ENCODE measurements at places on chromosomes 1 and 21.

DNA sequence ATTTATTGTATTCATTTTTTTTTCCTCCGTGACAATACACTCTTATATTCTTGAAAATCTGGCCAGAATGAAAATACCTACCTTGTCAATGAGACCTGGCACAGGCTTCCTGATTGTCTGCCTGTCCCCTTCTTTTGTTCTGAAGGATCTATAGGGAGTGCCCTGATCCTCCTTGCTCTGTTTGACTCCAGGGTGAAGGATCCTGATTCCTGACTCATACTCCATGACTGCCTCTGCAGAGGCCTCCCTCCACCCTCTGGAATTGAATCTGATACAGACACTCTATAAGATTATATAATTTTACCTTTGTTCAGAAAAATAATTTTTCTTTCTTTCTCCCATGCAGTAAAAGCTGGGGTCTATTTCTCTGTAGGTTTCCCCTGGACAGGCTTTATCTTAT is 116.2 kb downstream of the HMCN1 start:
- no peaks in the 10 kb centered on the region for H3K27me3 ChIP-seq
- H3K36me3 ChIP-seq, result no peaks in the 10 kb centered on the region
- H3K4me1 ChIP-seq, result no peaks in the 10 kb centered on the region

- H3K4me3 ChIP-seq, result no peak overlapping the region
- H3K4me1 ChIP-seq, result peaks cover 5% of the 10 kb centered on the region
- H3K36me3 ChIP-seq, result peaks cover 20% of the 10 kb centered on the region
- DNase-seq, result no peak
- H3K27ac ChIP-seq, result no peak overlapping the region
These were observed 9.9 kb downstream of the IBA57 start for GRCh38 chr1:228175316-228176023.

- H3K27ac ChIP-seq, result no peak overlapping the region
- DNase-seq, result no peak
- no peak overlapping the region for H3K4me3 ChIP-seq
- peaks cover 39% of the 10 kb centered on the region for H3K27me3 ChIP-seq
These were observed 1.3 kb upstream of the EFNA3 start for GRCh38 chr1:155077346-155077745.

- no peaks in the 10 kb centered on the region for H3K4me1 ChIP-seq
- H3K27ac ChIP-seq, result no peak overlapping the region
- peak; percentile 16 for DNase-seq
- H3K4me3 ChIP-seq, result no peak overlapping the region
These were observed 87.4 kb downstream of the GREM2 start for GRCh38 chr1:240524356-240525069.

DNA sequence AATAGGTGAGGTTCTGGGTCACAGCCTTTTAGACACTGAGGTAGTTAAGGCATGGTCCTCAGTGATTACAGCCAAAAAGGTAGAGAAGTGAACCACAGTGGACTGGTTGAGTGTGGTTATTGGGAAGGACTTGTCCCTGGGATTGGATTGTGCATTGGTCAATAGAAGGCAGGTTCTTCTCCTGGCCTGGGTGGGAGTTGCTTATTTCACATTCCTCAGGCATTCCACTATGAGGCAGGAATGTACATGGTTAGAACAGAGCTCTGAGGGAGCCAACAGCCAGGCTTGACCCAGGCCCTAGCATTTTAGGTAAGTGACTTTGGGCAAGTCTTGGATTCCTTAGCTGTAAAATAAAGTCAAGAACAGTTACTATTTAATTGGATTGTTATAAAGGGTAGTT is 97.9 kb upstream of the MARK1 start:
- H3K27me3 ChIP-seq, result no peaks in the 10 kb centered on the region
- no peak overlapping the region for H3K27ac ChIP-seq
- no peak overlapping the region for H3K4me3 ChIP-seq
- H3K36me3 ChIP-seq, result no peaks in the 10 kb centered on the region
- no peak for DNase-seq

DNA sequence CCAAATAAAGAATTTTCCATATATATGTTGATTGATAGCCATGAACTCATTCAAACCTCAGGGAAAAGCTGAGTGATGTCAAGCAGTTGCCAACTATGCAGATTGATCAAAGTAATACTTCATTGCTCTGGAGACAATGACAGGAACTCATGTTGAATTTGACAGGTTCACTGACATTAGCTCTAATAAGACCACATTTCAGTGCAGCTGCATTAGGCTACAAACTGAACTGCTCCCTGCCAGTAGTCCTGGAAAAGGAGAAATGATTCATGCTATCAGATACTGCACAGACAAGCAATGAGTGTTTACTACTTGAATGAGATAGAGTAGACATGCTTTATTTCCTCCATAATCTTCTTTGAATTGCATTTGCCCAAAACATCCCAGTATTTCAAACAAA is 948.4 kb downstream of the MRPL39 start:
- no peaks in the 10 kb centered on the region for H3K36me3 ChIP-seq
- H3K27me3 ChIP-seq, result no peaks in the 10 kb centered on the region
- no peak overlapping the region for H3K4me3 ChIP-seq
- no peaks in the 10 kb centered on the region for H3K4me1 ChIP-seq

- no peaks in the 10 kb centered on the region for H3K36me3 ChIP-seq
- no peak overlapping the region for H3K27ac ChIP-seq
- no peak for DNase-seq
- H3K4me1 ChIP-seq, result no peaks in the 10 kb centered on the region
These were observed 95.5 kb downstream of the TIAM1 start for GRCh38 chr21:31248598-31248997.

DNA sequence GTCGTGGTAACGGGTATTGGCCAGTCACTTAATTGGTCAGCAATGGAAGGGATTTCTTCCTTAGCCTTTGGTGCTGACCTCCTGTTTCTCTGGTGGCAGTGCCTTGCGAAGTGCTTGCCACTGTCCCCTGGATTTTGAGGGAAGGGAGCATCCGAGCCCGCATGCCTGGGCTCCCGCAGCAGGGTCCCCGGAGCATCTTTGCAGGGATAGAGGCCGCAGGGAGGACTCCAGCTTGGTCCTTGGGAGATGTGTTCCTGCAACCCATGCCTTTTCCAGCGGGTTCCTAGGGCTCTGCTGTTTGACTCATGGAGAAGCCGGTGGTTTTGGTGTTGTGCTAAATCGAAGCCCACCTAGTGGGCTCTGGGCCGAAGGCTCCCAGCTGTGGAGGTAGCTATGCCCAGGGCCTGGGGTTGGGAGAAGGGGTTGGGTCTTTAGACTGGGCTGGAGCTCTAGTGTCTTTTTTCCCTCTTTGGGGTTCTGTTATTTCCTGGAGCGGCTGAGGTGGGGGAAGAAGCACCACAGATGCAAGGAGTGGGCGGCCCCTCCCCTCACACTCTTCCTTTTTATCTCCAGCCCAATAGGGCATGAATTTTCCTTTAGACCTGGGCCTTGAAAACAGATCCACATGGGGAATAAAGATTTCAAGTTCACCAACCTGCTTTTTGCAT is 39.0 kb downstream of the PIK3CD start:
- peak overlapping the region; percentile 70 for H3K27ac ChIP-seq
- H3K36me3 ChIP-seq, result peaks cover 5% of the 10 kb centered on the region
- H3K27me3 ChIP-seq, result no peaks in the 10 kb centered on the region
- DNase-seq, result no peak

DNA sequence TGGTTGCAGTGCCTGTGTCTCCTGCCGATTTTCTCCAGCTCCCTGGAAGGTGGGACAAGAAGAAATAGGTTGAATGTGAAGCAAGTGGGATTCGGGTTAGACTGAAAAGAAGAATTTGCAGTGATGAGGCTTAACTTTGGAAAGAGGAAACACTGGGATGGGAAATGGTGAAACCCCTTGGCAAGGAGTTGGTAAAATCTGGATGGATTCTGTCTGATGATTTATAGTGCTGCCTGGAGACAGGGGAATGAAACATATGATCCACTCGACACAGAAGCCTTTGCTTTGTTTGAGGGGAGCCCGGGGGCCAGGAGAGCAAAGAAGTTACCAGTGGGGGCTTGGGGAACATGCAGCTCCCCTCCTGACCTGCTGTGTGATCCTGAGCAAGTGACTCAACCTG is 67.2 kb downstream of the UBIAD1 start:
- no peak overlapping the region for H3K27ac ChIP-seq
- H3K4me1 ChIP-seq, result peaks cover 11% of the 10 kb centered on the region
- no peaks in the 10 kb centered on the region for H3K36me3 ChIP-seq
- H3K27me3 ChIP-seq, result peaks cover 79% of the 10 kb centered on the region
- no peak overlapping the region for H3K4me3 ChIP-seq

GRCh38 chr1:201888282-201889089 is at the start of gene SHISA4:
Gene SHISA4, plus strand, starts transcription at chr1:201888898. Its CDS starts 97 bp downstream, at chr1:201888995.
- H3K36me3 ChIP-seq, result no peaks in the 10 kb centered on the region
- peak within 1 kb of the TSS; percentile 86 for H3K27ac ChIP-seq
- DNase-seq, result peak; percentile 88

DNA sequence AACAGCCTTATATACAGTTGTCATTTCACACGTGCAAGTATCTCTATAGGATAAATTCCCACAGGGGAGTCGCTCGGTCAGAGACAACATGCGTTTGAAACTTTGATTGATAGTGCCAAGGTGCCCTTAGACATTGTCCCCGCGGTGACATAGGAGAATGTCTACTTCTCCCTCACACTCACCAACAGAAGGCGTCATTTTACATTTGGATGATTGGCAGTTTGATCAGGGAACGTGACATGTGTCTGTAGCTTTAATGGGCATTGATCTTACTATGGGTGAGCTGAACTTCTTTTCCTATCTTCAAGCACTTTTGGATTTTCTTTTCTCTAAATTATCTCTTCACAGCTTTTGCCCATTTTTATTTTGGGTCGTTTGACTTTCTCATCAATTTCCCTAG is 42.6 kb upstream of the PAX7 start:
- H3K27ac ChIP-seq, result no peak overlapping the region
- no peak overlapping the region for H3K4me3 ChIP-seq
- DNase-seq, result no peak
- no peaks in the 10 kb centered on the region for H3K36me3 ChIP-seq

DNA sequence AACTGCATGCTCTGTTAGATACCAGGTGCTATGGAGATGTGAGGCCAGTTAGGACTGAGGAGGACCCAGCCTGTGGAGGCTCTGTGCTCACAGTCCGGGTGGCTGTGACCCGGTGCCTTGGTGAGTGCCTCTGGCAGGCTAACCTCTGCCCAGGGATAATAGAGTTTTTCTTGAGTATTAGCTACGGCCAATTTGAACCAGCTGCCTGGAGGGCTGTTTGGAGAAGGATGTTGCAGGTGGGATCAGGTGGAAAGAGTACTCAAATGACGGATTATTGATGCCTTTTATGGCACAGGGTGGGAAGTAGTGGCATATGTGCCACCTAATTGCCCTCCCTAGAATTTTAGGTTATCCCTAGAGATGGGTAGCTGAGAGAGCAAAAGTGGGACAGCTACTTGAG is 182.7 kb downstream of the GRIK3 start:
- no peak overlapping the region for H3K4me3 ChIP-seq
- no peak overlapping the region for H3K27ac ChIP-seq
- no peaks in the 10 kb centered on the region for H3K27me3 ChIP-seq
- H3K36me3 ChIP-seq, result no peaks in the 10 kb centered on the region

- no peaks in the 10 kb centered on the region for H3K4me1 ChIP-seq
- H3K4me3 ChIP-seq, result no peak overlapping the region
- no peaks in the 10 kb centered on the region for H3K27me3 ChIP-seq
- DNase-seq, result no peak
- no peaks in the 10 kb centered on the region for H3K36me3 ChIP-seq
These were observed 322.6 kb downstream of the RGS7 start for GRCh38 chr1:241034203-241034936.

DNA sequence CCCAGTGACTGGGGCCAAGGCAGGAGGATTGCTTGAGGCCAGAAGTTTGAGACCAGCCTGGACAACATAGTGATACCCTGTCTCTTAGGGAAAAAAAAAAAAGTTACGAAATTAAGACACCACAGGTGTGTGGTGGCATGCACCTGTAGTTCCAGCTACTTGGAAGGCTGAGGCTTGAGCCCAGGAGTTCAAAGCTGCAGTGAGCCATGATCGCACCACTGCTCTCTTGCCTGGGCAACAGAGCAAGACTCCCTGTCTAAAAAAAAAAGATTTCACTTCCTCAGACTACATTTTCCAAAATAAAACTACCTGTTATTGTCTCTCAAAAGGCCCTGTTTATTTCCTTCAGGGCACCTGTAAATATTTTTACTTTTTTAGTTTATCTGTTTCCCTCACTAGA is 4.7 kb upstream of the STK40 start:
- H3K4me1 ChIP-seq, result peaks cover 45% of the 10 kb centered on the region
- DNase-seq, result no peak
- H3K27me3 ChIP-seq, result no peaks in the 10 kb centered on the region
- no peak overlapping the region for H3K4me3 ChIP-seq
- peak overlapping the region; percentile 98 for H3K27ac ChIP-seq

DNA sequence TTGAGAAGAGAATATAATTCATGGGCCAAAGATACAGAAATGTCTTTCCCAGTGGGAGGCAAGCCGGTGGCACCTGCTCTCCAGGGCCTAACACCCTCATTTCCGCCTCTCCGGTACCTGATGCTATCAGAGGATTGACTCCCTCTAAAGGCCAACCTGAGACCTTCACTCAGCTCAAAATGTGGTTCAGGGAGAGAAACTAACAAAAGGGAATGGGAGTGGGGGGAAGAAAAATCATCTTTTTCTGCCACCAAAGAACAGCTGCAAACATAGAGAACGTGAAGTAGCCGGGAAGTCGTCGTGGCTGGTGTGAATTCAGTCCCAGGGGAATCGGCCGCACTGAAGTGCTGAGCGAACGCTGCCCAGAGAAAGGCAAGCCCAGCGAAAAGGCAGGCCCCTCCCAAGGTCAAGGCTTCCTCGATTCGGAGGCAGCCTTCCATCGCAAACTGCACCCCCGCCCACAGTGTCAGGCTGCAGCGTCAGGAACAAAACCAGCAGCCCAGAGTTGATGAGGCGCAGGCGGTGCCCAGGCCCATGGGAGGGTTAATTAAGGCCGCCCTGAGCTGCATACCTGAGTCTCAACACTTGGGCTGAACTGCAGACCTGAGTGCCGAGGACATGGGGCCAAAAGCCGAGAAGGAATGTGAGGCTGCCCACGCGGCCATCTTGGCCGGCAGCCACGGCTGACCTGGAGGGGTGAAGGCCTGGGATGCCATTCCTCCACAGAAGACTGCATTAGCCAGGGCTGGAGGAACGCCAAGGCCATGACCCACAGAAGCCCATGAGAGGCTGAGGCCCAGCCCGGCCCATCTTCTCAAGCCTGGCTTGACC is 160.2 kb downstream of the PSMG1 start:
- DNase-seq, result no peak
- H3K36me3 ChIP-seq, result no peaks in the 10 kb centered on the region
- no peaks in the 10 kb centered on the region for H3K27me3 ChIP-seq
- no peak overlapping the region for H3K4me3 ChIP-seq
- H3K4me1 ChIP-seq, result peaks cover 22% of the 10 kb centered on the region

- no peak overlapping the region for H3K4me3 ChIP-seq
- no peaks in the 10 kb centered on the region for H3K27me3 ChIP-seq
- H3K36me3 ChIP-seq, result no peaks in the 10 kb centered on the region
- no peaks in the 10 kb centered on the region for H3K4me1 ChIP-seq
These were observed 511.9 kb downstream of the PTPRC start for GRCh38 chr1:199150756-199151155.

- H3K4me1 ChIP-seq, result peaks cover 31% of the 10 kb centered on the region
- no peaks in the 10 kb centered on the region for H3K27me3 ChIP-seq
- H3K4me3 ChIP-seq, result no peak overlapping the region
- H3K27ac ChIP-seq, result no peak overlapping the region
These were observed 5.4 kb downstream of the GADD45A start for GRCh38 chr1:67690411-67690810.

- no peaks in the 10 kb centered on the region for H3K36me3 ChIP-seq
- H3K4me1 ChIP-seq, result no peaks in the 10 kb centered on the region
- no peak for DNase-seq
- no peak overlapping the region for H3K27ac ChIP-seq
- no peak overlapping the region for H3K4me3 ChIP-seq
These were observed 192.3 kb upstream of the C1orf87 start for GRCh38 chr1:60265560-60266535.

Measured in stomach (tissue), 19 donors.